ENCODE measurements at places on chromosomes 6 and 20. TPM values are rescaled to one million over a fixed set of nuclear protein-coding genes. Genes with fewer than 3 reads are reported as not detected.

The EYA2 gene
- total RNA-seq: not detected

The IL17A gene
- not detected for total RNA-seq

The CALHM4 gene
- not detected for total RNA-seq

The NMBR gene
- total RNA-seq: not detected

The PLAGL2 gene
- total RNA-seq: 35.5 TPM

The BACH2 gene
- total RNA-seq: 25.5 TPM

The DAAM2 gene
- total RNA-seq: not detected

The BPHL gene
- total RNA-seq: 8.9 TPM

The SLC22A23 gene
- 0.42 TPM for total RNA-seq

The BCAS1 gene
- total RNA-seq: not detected

The PTCHD4 gene
- not detected for total RNA-seq

The RUNX2 gene
- total RNA-seq: 12.7 TPM

The CLPSL1 gene
- not detected for total RNA-seq

The FHL5 gene
- total RNA-seq: not detected

The LCA5 gene
- 0.10 TPM for total RNA-seq

The DTD1 gene
- 20.1 TPM for total RNA-seq

The SLC12A5 gene
- total RNA-seq: 0.49 TPM

The SIRPB1 gene
- 4.5 TPM for total RNA-seq
